ENCODE measurements at places on chromosomes 3 and 15.

GRCh38 chr3:158269942-158270341, 160.1 kb downstream of the RSRC1 start:
- DNase-seq, result no peak

- DNase-seq, result no peak
Observed at GRCh38 chr15:90062023-90062442, 40.2 kb downstream of the IDH2 start.

GRCh38 chr15:87569581-87569980, 687.0 kb downstream of the NTRK3 start:
- DNase-seq, result no peak

DNA sequence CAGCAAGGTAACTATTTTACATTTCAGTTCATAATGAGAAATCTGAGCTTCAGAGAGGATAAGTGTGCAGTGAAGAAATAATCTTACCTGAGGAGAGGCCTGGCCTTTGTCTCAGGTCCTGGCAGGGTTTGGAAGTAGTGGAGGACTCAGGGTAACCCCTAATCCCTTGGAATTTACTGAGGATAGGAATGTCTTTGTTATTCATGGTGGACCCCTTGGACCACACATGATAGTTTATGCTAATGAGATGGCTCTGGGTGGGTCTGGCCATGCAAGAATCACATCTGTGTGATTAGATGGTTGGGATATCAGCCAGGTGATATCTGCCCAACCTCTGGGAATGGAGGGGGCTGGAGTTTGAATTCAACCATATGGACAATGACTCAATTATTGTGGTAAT, 65.0 kb upstream of the DAZL start:
- DNase-seq, result no peak

All from activated naive CD4-positive, alpha-beta T cell (primary cell).